NCI-H526 (cell line): ENCODE measurements at places on chromosomes 12 and 14.

GRCh38 chr14:100110816-100111215 lies 45.6 kb downstream of the EVL start:
- DNase-seq: no peak

- DNase-seq: no peak
Observed at GRCh38 chr14:104479901-104480300, 99.7 kb upstream of the C14orf180 start.

DNA sequence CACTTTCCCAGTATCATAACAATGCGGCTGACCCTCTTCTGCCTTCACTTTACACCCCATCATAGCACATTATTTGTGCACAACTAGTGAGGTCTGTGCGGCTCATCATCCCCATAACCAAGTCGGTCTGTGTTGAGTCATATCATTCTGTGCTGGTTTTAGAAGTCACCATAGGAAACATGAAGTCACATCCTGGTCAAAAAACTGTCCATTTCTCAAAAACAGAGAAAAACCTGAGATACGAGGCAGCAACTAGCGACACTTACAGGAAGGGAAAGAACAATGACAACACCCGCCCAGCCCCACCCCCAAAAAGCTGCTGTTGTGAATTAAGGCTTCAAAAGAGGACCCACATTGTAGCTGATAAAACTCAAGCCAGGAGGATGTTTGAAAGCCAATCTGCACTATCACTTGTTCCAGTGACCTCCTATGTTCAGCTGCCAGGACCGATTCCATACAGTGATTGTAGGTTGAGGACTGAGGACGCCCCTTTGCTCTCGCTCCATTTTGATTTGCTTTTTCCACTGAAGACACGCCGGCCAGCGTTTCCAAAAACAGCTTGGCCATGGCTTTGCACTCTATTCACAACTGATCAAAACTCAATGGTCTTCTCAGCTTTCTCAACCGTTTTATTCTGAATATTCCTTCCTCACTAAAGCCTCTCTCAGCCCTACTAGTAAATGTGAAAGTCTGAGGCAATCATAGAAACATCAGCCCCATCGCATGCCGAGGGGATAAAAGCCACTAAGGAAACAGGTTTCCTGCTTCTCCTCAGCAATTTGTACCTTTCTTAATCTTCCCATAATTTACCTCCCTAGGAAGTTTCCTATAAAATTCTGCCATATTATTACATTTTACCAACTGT lies 87.5 kb downstream of the DUSP16 start:
- DNase-seq: no peak

DNA sequence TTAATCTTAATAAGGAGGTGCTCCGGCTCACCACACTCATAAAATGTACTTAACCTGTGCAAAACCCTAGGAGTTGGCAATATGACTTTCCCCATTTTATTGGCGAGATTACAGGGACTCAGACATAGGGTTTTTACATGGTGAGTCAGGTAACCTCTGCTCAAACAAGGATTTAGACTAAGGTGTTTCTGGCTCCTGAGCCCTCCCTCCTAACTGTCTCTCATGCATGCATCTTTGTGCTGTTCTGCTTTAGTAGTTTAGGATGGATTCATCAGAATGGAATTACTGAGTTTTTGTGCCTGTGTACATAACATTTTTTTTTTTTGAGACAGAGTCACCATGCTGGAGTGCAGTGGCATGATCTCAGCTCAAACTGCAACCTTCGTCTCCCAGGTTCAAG lies 993.3 kb upstream of the TMEM132C start:
- DNase-seq: no peak

DNA sequence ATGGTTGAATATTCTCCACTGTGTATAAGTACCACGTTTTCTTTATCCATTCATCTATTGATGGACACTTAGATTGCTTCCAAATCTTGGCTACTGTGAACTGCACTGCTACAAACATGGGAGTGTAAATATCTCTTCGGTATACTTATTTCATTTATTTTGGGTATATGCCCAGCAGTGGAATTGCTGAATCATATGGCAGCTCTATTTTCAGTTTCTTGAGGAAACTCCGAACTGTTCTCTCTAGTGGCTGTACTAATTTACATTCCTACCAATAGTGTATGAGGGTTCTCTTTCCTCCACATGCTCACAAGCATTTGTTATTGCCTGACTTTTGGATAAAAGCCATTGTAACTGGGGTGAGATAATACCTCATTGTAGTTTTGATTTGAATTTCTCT lies 623.1 kb upstream of the LRFN5 start:
- DNase-seq: no peak

DNA sequence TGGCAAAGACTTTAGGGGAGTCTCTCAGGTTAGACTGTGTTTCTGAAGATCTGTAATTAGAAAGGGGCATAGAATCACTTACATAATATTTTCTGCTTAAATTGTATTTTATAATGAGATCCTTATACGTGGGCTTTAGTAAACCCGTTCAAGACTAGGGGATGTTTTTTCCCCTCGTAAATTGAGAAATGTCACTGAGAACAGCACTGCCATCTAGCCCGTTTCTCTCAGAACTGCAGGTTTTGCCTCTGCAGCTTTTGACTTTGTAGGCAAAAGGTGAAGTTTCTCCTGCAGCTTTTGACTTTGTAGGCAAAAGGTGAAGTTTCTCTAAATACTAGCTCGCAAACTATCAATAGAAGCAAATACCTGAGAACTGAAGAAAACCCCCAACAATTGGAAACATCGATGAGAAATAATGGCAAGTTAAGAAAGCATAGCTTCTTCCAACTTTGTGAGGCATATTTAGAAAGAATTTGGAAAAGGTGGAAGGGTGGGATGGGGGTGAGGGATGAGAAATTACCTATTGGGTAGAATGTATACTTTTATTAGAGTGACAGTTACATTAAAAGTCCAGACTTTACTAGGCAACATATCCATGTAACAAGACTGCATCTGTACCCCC lies 9.9 kb upstream of the ASPG start:
- no peak for DNase-seq

- no peak for DNase-seq
Observed at GRCh38 chr14:39182770-39183684, 8.0 kb downstream of the PNN start.

GRCh38 chr14:76426161-76426696 lies 50.3 kb downstream of the ESRRB start:
- no peak for DNase-seq

- DNase-seq: no peak
Observed at GRCh38 chr12:115341442-115341841, 657.5 kb upstream of the TBX3 start.

- peak; percentile 45 for DNase-seq
Observed at GRCh38 chr12:108967869-108968540, 52.9 kb downstream of the SVOP start.

DNA sequence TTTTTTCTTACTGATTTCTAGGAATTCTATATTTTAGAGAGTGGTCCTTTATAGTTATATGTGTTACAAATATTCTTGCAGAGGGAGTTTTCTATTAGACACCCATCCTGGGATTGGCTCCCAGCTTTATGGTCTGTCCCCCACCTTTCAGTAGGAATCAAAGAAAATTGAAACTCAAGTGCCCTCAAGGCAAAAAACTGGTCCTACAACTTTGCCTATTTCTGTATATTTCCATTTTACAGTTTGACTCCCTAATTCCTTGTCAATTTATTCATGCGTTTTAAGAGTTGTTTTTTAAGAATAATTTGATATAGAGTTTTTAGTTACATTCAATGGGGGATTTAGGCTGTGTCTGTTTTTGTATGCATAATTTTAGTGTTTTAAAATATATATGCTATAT lies 208.9 kb downstream of the SYNE2 start:
- DNase-seq: no peak

- no peak for DNase-seq
Observed at GRCh38 chr12:49920241-49920914, 16.7 kb upstream of the FAIM2 start.

DNA sequence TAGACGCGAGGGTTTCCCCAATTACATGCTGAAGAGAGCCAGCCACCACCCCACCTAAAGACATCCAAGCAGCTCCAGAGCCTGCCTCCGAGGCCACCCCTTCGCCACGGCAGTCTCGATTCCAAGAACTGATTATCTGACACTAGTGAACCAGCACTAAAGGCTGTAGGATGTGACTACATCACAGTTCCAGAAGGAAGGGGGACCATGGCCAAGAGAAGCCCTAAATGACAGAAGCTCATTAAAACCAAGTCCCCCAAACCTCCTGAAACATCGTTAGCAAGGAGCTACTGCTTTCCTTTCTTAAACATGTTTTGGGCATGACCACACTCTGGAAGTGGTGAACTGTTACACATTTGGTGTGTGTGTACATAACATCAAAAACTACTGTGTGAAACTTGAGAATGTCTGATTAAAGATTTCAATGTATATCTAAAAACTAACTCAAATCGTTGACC lies 88.2 kb downstream of the DUSP16 start:
- no peak for DNase-seq

- no peak for DNase-seq
Observed at GRCh38 chr12:116133149-116133548, 144.3 kb downstream of the MED13L start.

GRCh38 chr14:64117671-64118402 lies 176.3 kb downstream of the ESR2 start:
- DNase-seq: no peak

DNA sequence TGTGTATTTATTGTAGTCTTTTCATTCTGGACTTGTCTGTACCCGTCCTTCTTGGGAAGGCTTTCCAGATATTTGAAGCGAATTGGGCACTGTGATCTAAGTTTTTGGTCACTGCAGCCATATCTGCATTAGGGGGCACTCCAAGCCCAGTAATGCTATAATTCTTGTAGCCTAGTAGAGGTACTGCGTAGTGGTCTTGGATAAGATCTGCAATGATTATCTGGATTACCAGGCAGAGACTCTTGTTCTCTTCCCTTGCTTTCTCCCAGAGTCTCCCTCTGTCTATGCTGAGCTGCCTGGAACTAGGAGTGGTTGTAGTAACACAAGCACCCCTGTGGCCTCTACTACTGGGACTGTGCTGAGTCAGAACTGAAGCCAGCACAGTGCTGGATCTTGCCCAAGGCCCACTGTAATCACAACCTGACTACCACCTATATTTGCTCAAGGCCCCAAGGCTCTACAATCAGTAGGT lies 30.0 kb downstream of the SLC38A2 start:
- peak; percentile 28 for DNase-seq

- DNase-seq: no peak
Observed at GRCh38 chr14:31283153-31283552, 75.6 kb upstream of the HECTD1 start.
